Mesothelial cell of epicardium (in vitro differentiated cells): ENCODE measurements at places on chromosomes 7 and 10.

GRCh38 chr7:45082831-45083331 lies 5.9 kb downstream of the NACAD start:
- DNase-seq, result no peak

DNA sequence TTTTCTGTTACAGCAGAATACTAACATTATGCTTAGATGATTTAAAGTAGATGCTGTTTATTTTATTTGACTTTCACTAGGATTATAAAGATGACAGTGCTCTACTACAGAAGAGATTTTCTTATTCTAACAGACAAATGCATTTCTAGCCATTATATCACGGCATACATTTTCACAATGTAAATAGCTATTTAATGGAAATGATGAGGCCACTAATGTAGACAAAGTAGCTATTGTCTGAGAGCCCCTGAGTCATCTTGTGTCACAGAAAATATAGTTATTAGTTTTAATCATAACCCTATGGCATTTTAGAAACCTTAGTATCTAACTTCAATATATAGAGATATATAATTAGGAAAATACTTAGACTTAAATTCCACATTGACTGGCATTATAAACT lies 158.0 kb upstream of the AHR start:
- DNase-seq, result no peak

GRCh38 chr10:62461120-62461519 lies 87.0 kb downstream of the ZNF365 start:
- no peak for DNase-seq

DNA sequence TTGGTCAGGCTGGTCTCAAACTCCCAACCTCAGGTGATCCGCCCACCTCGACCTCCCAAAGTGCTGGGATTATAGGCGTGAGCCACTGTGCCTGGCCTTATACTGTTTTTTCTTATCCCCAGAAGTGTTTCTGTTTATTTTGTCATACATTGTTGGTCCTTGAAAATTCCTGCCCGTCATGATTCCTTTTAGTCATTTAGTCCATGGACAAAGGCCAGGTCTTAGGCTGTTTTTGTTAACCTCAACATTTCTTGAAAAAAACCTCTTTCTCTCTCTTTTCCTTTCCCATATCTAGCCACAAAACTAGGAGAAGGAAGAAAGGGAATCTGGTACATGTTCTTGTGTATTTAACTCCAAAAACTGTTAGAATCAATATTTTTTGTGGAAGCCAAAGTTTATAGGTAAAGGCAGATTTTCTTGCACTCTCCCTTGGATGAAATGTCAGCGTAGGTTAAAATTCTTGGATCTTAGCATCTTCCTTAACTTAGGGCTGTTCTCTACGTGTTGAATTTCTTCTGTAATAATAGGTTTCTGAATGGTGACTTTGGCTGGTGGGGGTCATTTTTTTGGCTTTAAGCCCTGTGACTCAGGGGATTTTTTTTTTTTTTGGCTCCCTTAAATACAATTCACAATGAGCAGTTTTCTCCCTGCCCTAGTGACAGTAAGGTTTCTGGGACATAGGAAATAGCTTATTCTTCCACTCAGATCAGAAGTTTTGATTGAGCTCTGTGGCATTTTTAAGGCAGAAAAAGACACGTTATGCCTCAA lies 500.8 kb downstream of the AUTS2 start:
- no peak for DNase-seq

- no peak for DNase-seq
Observed at GRCh38 chr10:1552881-1553670, 184.2 kb downstream of the ADARB2 start.

GRCh38 chr7:66627881-66628360 lies 760 bp upstream of the KCTD7 start:
- DNase-seq, result no peak

DNA sequence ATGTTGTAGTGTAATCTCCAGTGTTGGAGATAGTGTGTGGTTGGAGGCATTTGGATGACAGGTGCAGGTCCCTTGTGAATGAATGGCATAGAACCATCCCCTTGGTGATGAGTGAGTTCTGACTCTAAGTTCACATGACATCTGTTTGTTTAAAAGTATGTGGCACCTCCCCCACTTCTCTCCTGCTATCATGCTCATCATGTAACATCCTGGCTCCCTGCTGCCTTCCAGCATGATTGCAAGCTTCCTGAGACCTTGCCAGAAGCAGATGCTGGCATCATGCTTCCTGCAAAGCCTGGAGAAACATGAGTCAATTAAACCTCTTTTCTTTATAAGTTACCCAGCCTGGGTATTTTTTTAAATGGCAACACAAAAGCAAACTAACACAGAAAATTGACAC lies 499.0 kb upstream of the SEMA3D start:
- no peak for DNase-seq

DNA sequence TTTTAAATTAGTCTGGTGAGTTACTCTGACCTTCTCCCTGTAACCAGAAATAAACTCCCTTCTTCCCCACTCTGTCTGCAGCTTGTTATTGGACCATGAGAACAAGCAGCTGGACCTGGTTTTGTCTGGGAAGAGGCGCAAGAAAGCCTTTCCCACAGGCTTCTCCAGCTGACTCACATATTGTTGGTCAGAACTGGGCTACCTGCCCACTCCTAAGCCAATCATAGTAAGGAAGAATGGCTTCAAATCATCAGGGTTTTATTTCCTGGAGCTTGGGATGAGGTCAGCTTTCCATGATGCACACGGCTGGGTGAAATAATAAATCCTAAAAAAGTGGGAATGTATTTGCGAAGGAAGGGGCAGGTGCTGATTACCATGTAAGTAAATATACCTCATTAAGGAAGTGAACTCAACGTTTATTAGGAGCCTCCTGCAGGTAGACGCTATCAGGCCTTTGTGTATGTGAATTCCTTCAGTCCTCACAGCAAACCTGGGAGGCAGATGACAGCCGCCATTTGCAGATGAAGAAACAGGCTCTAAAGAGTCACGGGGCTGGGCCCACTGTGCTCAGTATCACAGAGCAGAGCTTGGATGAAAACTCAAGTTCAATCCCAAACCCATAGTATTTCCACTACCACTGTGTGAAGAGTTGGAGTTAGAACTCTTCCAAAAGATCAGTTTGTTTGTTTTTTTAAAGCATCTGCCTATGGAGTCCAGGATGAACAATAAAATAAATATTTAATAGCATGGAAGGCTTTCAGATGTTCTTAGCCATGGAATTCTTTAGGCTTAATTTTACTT lies 32.8 kb downstream of the IL15RA start:
- no peak for DNase-seq

GRCh38 chr10:28661035-28661434 lies 16.3 kb upstream of the BAMBI start:
- no peak for DNase-seq

DNA sequence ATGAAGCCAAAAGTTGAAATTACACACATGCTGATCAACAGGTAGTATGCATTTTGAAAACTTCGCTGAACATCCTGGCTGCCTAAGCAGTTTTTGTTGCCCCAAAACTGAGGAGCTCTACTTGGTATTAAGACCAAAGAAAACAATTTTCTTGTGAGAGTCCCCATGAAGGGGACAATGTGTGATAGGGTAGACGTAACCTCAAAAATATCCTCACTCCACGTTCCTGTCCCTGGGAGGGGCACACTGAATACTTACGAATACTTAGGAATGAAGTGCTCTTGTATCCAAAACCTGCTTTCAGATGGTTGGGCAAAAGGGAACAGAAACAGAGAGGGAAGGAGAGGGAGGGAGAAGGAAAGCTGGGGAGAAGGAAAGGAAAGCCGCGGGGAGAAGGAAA lies 24.7 kb downstream of the CCDC6 start:
- no peak for DNase-seq

DNA sequence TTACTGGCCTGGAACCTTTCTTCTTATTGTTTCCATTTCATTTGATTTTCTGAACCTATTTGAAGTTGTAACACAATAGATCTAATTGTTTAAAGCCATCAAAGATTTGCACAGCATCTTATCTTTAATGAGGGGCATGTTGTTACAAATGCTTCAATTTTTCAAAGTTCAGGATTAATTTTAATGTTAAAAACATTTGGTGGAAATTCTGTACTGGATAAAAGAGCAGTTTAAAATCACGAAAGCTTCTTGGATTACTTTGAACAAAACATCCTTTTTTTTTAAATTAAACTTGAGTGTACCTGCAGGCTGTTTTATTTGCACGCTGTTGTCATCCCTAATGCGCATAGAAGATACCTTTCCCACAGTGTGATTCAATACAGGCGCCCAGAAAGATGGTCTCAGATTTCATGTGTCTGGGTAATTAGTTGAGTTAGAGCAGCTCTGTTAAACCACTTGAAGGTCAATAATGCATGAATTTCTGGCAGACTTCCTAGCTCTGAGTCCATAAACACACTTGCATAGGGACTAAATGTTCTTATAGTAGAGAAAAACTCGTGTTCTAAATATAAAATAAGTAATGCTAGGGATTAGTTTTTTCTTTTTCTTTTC lies 29.3 kb upstream of the DDX50 start:
- no peak for DNase-seq

DNA sequence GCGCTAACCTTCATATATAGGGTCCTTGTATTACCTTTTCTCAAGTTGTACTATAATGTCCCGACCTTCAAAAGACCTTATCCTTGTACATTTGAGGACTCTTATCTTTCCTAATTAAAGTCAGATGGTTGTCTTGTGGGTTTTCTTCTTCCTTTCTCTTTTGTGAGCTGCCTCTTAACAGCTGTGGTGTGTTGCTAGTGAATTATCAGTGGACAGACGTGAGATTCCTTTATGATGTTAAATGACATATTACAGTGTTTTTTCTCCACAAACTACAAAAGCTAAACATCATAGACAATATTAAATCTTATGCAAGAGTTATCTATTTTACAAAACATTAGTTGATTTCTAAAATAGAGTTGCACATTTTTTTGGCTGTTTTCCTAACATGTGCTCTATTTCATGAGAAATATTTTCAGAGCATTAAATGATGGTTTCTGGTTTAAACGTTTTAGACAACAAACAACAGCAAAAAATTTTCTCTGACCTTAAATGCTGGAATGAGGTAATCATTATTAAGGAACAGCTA lies 272.2 kb upstream of the NPVF start:
- DNase-seq, result no peak

GRCh38 chr7:23123465-23123864 lies 17.9 kb downstream of the KLHL7 start:
- DNase-seq, result no peak

- DNase-seq, result no peak
Observed at GRCh38 chr7:21844742-21845141, 101.0 kb downstream of the CDCA7L start.

- DNase-seq, result no peak
Observed at GRCh38 chr10:96860631-96861277, 28.7 kb downstream of the LCOR start.

DNA sequence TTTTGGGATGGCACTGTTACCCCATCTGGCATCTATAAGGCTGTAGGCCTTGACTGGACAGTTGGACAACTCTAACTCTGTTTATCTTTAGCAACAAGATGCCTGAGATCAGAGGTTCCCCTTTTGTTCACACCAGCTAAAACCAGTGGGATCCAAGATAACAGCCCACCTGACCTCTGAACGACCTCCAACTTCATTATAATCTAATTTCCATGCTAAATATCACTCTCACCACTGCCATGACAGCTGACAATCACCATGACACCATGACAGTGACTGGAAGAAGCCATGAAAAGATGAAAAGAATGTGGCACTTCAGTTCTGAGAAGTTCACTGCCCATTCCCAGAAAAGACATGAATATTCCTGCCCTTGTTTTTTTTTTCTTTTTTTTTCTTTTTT lies 281.4 kb upstream of the TAC1 start:
- DNase-seq, result no peak

DNA sequence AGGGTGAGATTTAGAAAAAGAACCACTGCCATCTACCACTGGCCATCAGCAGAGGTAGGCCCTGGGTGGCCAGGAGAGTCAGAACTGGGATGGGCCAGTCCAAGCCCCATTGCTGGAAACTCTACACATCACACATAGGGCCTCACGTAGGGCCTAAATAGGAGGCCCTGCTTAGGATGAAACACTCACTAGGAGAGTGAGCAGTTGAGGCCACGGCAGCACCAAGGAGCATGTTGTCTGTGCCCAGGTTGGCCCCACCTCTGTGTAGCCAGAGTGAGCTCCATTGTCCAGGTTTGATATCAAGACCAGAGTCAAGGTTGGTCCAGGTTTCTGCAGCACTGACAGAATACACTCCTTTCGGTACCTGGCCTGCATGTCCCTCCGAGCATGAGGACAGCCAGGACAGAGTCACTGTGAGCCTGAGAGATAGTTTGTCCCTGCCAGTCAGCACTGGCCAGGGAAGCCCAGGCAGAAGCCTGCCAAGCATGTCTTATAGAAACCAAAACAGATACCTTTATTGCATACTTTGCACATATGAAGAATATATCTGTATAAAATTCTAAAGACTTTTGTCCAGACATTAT lies 77.9 kb upstream of the CAMK2B start:
- no peak for DNase-seq

GRCh38 chr10:11379771-11380170 lies 231.7 kb downstream of the USP6NL start:
- no peak for DNase-seq

- no peak for DNase-seq
Observed at GRCh38 chr7:17318146-17318545, 19.7 kb downstream of the AHR start.

DNA sequence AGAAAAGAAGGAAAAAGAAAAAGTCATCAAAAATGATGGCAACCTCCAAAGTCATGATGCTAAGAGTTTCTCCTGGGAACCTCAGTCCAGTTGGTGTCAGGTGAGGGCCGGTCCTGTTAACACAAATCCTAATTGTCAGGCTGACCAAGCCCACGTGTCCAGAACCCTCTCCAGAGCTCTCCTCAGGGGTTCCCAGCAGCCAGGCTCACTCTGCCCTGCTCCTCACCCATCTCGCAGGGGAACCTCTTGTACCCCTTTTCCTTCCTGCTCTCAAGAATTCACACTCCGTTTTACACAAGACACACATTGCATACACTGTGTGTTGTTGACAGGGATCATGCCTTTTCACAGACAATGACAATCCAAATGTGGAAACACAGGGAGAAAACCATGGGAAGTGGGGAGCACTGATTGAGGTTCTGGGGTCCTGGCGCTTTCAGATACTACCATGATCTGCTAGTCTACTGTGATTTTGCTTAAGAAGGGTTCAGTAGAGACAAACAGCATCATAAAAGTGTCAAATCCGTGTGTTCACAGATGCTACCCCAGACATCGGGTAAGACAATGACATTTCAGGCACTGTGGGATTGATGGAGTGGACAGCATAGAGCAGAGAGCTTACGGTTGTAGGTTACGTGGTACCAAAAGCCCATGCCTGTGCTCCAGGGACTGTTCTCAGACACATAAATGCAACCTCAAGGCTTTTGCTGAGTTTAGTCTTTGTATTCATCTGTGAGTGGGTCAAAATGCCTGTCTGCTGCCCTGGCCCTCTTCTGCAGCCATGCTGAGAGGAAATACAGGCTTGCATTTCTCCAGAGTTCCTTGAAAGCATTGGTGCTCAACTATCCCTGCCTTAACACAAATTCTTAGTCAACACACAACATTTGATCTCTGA lies 16.0 kb downstream of the IL2RA start:
- DNase-seq, result no peak

GRCh38 chr10:28135258-28135657 lies 136.4 kb upstream of the ODAD2 start:
- no peak for DNase-seq
